NCI-H2081 (cell line): ENCODE measurements at places on chromosomes 13 and 19.

DNA sequence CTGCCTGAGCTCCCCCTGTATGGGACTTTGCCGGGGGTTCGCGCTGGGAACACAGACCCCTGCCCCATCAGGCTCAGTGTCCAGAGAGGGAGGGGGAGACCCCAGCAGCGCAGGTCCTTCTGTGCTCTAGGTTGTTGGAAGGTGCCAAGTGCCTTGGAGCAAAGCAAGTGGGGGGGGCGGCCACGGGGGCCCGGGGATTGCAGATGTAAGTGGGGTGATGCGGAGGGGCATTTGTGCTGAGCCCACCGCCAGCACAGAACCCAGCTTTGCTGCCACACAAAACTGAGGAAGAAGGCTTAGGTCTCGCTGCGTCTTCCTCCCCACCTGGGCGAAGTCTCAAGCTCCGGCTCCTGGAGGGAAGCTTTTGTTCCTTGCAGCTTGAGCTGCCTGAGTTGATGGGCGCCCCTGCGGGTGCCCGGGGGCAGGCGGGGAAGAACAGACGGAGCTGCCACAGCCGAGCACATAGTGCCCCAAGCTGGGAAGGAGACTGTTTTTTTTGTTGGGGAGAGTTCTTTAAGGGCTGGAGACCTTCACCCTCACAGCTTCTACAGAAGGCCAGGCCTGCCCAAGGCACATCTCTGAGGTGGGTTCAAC is 1.5 kb upstream of the NTN5 start:
- DNase-seq, result no peak

- no peak for DNase-seq
Measured at GRCh38 chr13:48500652-48501197, 32.2 kb downstream of the RCBTB2 start.

- no peak for DNase-seq
Measured at GRCh38 chr13:71617265-71617664, 249.7 kb downstream of the DACH1 start.

- DNase-seq, result no peak
Measured at GRCh38 chr13:45702088-45702487, at the start of gene CBY2. TSS of gene CBY2 (plus strand) at chr13:45702320. CDS start at chr13:45702391, 71 bp downstream.

GRCh38 chr19:30077851-30078355 is 135.9 kb downstream of the URI1 start:
- DNase-seq, result no peak

DNA sequence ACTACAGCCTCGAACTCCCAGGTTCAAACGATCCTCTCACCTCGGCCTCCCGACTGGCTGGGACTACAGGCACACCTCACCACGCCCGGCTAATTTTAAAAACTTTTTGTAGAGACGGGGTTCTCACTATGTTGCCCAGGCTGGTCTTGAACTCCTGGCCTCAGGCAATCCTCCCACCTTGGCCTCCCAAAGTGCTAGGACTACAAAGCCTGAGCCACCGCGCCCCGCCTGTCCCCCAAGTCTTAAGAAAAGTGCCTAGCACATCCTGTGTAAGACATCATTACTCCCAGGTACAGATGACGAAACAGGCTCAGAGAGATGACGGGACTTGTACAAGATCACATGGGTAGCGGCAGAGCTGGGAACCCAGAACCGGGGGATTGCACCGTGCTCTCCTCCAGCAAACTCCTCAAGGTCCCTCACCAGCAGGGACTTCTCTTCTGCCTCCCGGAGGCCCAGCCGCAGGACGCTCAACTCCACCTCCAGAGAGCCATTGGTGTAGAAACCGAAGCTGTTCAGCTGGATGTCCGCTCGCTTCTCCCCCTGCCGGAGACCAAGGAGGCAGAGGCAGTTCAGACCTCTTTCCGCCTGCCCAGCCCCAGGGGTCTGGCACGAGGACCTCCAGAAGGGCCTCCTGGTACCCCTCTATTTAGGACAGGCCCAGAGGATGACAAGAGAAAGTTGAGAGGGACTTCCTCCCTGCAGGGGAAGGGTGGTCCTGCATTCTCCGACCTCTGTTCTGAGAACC is 1.0 kb downstream of the GPR108 start:
- DNase-seq, result peak; percentile 34

- no peak for DNase-seq
Measured at GRCh38 chr13:64819081-64819480, 2411.1 kb downstream of the PCDH9 start.

DNA sequence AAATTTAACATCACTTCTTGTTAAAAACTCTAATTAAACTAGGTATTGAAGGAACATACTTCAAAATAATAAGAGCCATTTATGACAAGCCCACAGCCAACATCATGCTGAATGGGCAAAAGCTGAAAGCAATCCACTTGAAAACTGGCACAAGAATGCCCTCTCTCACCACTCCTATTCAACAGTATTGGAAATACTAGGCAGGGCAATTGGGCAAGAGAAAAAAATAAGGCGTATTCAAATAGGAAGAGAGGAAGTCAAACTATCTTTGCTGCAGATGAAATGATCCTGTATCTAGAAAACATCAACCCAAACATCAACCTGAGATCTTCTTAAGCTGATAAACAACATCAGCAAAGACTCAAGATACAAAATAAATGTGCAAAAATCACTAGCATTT is 15.6 kb upstream of the LILRB1 start:
- no peak for DNase-seq

GRCh38 chr13:113630804-113631203 is 27.2 kb downstream of the ATP4B start:
- peak; percentile 66 for DNase-seq

DNA sequence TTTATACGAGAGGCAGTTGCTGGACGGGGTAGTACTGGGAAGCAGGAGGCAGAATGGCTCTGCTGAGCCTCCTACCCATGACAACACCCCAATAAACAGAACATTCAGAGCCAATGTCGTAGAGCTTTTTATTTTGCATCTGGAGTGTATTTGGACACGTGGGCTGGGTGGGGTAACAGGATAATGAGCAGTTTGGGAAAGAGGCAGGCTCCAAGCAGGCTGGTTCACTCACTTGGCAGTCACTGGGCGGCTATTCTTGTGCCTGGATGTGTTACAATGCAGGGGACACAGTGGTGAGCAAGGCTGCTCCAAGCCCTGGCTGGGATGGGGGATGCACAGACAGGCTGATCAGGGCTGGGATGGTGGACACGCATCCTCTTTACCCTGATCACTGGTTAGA is 9.5 kb downstream of the ACTMAP start:
- DNase-seq, result no peak

GRCh38 chr13:37168151-37168550 is 62.7 kb upstream of the CSNK1A1L start:
- no peak for DNase-seq

- DNase-seq, result no peak
Measured at GRCh38 chr13:51324714-51325420, 14.6 kb upstream of the SERPINE3 start.

- peak; percentile 34 for DNase-seq
Measured at GRCh38 chr13:39405596-39406205, 197.3 kb downstream of the LHFPL6 start.

DNA sequence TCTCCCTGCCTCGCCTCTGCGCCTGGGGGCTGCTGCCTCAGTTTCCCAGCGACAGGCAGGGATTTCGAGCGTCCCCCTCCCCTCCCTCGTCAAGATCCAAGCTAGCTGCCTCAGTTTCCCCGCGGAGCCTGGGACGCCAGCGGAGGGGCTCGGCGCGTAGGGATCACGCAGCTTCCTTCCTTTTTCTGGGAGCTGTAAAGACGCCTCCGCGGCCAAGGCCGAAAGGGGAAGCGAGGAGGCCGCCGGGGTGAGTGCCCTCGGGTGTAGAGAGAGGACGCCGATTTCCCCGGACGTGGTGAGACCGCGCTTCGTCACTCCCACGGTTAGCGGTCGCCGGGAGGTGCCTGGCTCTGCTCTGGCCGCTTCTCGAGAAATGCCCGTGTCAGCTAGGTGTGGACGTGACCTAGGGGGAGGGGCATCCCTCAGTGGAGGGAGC is 722 bp upstream of the ICAM1 start:
- DNase-seq, result no peak

GRCh38 chr13:113337556-113337955 is 26.4 kb downstream of the GRTP1 start:
- DNase-seq, result no peak

GRCh38 chr13:62087124-62087523 is 671.5 kb upstream of the PCDH20 start:
- no peak for DNase-seq

DNA sequence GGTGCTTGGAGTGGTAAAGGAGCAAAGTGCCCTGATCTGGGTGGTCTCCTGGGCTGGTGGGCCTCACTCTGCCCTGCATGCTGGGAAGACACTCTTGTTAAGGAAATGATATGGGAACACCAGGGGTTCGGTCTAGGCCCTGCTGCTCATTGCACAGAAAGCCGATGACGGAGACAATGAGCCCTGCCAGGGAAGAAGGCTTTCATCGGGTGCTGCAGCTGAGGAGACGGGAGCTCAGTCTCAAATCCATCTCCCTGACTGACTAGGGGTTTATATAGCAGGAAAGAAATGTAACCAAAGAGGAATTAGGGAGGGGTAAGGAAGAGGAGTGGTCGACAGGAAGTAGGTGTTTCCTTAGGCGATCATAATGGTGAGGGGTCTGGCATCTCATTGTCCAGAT is 253.4 kb downstream of the TEX29 start:
- no peak for DNase-seq

DNA sequence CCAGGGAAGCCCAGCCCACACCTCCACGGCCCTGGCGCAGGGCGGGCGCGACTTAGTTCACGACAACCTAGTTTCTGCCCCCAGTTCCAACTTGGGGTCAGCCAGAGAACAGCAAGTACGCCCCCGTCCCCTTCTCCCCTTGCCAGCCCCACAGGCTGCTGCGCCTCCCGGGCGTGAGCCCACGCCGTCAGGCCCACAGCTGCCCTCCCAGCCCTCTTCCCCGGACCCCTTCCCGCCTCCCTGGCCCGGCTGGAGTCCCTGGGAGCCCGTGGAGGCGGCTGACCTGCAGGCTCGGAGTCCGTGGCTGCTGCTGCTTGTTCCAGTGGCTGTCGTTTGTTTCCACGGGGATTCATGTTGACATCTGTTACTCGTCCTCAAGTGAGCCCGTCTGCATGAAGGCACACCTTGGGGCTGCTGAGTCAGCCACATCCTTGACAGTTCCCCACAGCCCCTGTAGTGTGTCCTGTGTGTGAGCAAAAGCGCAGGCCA is 86.0 kb downstream of the ATP11A start:
- no peak for DNase-seq

- no peak for DNase-seq
Measured at GRCh38 chr19:1035998-1036621, 3.8 kb upstream of the ABCA7 start.

GRCh38 chr13:40207001-40207478 is 459.4 kb downstream of the FOXO1 start:
- no peak for DNase-seq

GRCh38 chr19:10005632-10006334 is 4.5 kb downstream of the COL5A3 start:
- no peak for DNase-seq

DNA sequence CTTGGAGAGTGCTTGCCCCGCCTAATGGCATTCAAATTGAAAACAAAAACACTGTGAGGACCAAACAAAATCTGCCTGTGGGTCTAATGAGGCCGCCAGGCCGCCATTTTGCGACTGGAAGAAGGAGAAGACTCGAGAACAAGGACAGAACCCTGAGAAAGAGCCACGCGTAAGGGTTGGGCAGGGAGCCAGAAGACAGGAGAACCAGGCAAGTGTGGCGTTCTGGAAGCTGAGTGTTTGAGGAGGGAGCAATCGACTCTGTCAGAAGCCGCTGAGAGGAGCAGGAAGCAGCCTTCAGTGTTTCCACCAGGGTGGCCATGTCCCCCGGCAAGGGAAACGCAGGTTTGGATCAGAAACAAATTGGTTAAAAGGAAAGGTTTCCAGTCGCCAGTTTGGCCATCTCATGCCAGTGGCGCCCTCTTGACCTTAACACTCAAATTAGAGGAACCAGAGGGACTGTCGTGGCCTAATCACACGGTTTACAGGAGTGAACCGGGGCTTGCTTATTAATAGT is 10.2 kb upstream of the PTOV1 start:
- no peak for DNase-seq

GRCh38 chr13:107242138-107242537 is 674.2 kb upstream of the ARGLU1 start:
- DNase-seq, result no peak

DNA sequence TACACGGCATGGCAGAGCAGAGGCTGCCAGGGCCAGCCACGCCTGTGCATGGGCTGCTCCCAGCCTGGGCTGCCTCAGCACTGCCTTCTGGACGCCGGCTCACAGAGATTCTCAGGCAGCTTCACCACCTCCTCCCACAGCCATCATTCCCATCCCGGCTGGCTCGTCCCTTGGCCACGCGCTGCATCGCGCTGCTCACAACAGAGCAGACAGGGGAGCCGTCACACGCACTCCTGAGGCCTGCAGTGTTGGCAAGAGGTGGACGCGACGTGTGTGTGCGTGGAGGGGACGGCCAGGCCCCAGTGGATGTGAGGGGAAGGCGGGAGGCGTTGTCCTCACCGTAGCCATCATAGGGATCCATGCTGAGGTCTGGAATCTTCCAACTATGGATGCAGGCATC is 7.6 kb upstream of the PRKD2 start:
- DNase-seq, result no peak

DNA sequence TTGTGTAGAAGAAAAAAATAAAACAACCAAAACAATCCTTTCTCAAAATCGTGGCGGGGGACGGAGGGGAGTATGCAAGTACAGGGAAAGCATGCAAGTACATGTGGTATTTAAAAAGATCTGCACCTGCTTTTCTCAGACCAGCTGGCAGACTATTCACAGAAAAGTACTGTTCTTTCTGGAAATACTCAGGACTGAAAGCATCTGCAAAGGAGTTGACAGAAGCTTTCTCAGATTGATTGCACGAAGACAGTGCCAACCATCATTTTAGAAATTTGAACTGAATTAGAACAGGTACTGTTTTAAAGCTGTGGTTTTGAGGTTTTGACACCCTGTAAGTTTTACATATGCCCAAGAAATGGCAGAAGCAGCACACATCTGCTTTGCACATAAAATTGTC is 19.8 kb upstream of the PCDH8 start:
- DNase-seq, result no peak

- DNase-seq, result no peak
Measured at GRCh38 chr19:54469496-54469934, 3.6 kb downstream of the CDC42EP5 start.

GRCh38 chr13:31538067-31539042 is 201.0 kb upstream of the RXFP2 start:
- peak; percentile 1 for DNase-seq

DNA sequence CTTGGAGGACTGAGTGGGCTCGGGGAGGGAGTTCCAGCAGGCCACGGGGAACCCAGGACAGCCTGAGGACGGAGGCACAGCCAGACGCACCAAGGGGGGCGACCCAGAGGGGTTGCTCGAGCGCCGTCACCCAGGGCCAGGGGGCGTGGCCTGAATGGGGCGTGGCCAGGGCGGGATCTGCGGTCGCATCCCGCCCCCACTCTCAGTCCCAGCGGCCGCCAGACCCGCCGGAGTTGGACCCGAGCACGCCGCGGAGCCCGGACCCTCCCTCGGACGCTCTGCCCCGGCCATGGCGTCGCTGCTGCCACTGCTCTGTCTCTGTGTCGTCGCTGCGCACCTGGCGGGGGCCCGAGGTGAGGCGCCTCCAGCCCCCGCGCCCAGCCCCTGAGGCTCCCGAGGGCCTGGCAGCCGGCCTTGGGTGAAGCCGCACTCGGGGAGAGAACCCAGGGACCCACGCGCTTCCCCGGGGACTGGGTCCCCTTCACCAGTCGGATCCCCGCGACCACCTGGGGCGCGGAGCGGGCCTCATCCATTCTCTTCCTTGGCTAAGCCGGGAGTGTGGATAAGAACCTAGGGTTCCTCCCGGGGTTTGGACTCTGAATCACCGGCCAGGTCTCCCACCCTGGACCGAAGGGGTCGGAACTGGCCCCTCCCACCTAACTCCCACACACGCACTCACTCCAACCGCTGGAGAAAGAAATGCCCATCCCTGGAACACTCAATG is at the start of gene CILP2:
Gene CILP2 (plus strand): TSS at position 205 of the 724 bp plus-strand sequence. CDS start 85 bp downstream, at position 290.
- peak; percentile 21 for DNase-seq
